ENCODE measurements at places on chromosomes 4 and X. TPM values are rescaled to one million over a fixed set of nuclear protein-coding genes. Genes with fewer than 3 reads are reported as not detected.

Gene MAGEB17
- total RNA-seq, result not detected

Gene MAP9
- total RNA-seq, result 6.5 TPM

Gene SPATA4
- not detected for total RNA-seq

Gene TKTL1
- not detected for total RNA-seq

Gene TLR6
- total RNA-seq, result 5.0 TPM

Gene CLIC2
- 12.6 TPM for total RNA-seq

Gene EDA2R
- 9.2 TPM for total RNA-seq

Gene CPZ
- 7.0 TPM for total RNA-seq

Gene TRMT2B
- total RNA-seq, result 18.3 TPM

Gene MAGEC1
- total RNA-seq, result not detected

Gene MBNL3
- total RNA-seq, result 10.2 TPM

Gene MAGEC2
- total RNA-seq, result 0.09 TPM

Gene GPAT3
- 10.7 TPM for total RNA-seq

Gene CPLX1
- total RNA-seq, result not detected

Gene RENBP
- 5.6 TPM for total RNA-seq

Gene SH3RF1
- total RNA-seq, result 57.8 TPM

Gene MED12
- 24.3 TPM for total RNA-seq

Gene LARP1B
- 13.7 TPM for total RNA-seq

Gene CABS1
- not detected for total RNA-seq

Gene ZCCHC18
- 2.4 TPM for total RNA-seq

Gene UGT2A1
- total RNA-seq, result not detected

Gene GPR34
- total RNA-seq, result not detected

Gene HERC6
- total RNA-seq, result 4.9 TPM

Gene CC2D2A
- total RNA-seq, result 52.9 TPM

Gene SPIN2B
- 9.4 TPM for total RNA-seq

Gene DRD5
- not detected for total RNA-seq

Gene ZNF732
- 0.57 TPM for total RNA-seq

Gene ENPP6
- not detected for total RNA-seq

Gene GPR50
- total RNA-seq, result not detected

Gene DCAF8L2
- not detected for total RNA-seq

Gene DNAAF6
- not detected for total RNA-seq

Gene MAGED4
- 14.7 TPM for total RNA-seq

Gene CLNK
- not detected for total RNA-seq

Gene GLRA3
- total RNA-seq, result not detected

Gene LPAR4
- total RNA-seq, result 1.3 TPM

All from fibroblast of the aortic adventitia (primary cell).